Motor neuron (in vitro differentiated cells): ENCODE measurements at places on chromosomes 4 and X.

DNA sequence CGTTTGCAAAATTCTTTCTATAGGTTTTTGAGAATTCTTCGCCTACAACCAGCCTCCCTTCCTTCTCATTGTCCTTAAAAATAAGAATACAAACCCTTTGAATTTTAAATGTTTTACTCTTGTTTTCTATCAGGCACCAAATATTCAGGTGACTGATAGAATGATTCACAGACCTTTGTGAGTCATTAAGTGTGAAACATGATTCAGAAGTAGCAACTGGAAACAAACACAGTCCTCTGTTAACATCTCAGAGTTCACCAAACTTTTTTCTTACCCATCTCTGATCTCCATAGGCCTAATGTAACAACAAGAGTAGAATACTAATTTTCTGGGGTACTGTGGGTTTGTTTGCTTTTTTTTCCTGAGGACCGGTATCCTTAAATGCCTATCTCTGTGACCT is 63.4 kb upstream of the MAB21L2 start:
- ATAC-seq = no peak

DNA sequence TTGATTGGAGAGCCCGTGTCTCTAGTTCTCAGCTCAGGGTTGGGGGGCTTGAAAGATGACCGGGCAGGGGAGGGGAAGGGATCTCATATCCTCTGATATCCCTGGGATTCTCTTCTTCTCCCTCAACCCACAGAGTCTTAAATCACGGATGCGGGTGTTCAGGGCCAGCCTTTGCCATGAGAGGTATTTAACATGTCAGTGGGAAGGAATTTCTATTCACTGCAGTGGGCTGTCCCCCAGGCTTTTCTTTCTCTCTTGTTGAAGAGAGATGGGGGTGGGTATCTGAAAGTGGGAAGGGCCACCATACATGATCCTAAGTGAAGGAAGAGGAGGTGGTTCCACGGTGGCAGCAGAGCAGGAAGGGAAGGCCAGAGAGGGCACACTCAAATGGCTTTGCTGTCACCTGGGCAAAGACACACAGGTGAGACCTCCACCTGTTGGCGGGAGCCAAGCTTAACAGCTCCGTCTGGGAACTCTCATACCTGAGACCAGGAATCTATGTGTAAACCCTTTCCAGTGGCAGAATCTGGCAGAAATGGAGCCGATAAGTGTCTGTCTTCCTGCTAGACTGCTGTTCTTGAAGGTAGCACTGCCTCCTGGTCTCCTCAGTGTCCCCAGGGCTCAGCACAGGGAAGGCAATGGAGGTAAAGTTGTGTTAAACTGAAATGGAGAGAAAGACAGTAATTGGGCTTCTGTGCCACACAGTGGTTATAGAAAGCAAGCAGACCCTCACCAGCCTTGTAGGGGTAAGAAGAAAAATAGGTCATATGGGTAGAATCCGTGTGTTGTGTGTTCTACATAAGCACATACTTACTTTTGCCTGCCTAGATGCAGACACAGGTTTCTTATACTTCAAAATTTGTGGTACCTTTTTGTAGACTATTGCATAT is 49.4 kb downstream of the RHOH start:
- no peak for ATAC-seq

- ATAC-seq = no peak
These were observed 23.8 kb downstream of the FGFBP1 start for GRCh38 chr4:15914736-15915135.

- no peak for ATAC-seq
These were observed 142.0 kb upstream of the NUDT6 start for GRCh38 chr4:123064390-123064789.

DNA sequence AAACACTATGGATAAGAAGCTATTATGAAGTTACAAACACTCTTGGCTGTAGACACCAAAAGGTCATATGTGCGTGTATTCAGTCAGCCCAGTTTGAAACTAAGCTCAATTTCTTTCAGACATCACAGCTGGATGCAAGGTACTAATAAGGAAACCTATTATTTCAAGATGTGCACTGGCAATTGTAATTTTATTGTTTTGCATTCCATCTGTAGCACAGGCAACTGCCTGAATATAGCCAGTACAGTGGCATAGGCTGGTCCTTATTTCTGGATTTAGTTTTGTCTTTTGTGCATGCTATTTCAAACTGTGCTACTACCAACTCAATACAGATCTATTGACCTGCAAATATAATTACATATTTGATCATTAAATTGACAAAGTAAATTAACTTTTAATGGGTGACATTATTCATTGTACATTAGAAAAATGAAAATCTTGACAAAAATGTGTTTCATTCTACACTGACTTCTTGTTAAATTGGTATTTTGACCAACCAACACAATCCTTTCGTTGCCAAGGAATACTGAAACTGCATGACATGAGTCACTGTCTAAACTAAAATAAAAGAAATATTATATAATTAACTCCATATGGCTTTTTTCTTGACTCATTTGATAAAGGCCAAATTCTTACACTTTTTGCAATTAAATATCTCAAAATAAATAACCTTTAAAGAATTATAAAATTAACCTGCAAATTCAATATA is 594.3 kb upstream of the ADGRL3 start:
- ATAC-seq = no peak

- no peak for ATAC-seq
These were observed 16.7 kb upstream of the SUPT20HL1 start for GRCh38 chrX:24343719-24344118.

- no peak for ATAC-seq
These were observed 38.7 kb downstream of the SPATA4 start for GRCh38 chr4:176156656-176157055.

DNA sequence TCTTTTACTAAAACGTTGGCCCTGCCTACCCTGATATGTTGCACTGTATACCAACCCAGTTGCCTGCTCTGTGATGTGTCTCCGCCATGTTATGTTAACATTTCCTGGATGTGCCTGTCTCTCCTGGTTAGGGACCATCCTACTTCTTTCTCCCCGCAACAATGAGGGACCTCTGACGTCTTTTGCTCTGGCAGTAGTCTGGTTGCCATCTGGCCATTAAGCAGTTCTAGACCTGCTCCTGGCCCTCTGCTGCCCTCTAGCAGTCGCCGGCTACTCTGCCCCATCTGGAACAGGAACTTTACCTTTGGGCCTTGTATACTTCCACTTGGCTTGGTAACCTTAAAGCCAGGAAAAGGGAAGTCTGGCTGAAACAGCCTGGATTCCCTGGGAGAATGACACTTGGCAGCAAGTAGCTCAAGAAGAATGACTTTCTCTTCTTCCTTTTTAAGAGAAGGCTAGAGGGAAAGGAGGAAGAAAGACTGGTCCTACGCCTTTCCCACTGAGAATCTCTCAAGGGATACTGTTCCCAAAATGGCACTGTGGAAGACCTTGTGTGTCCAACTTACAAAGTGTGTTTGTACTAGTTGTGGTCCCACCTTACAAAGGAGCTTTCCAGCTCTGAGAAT is 63.5 kb downstream of the GPC3 start:
- peak; percentile 47 for ATAC-seq

GRCh38 chr4:57055886-57056285 is 54.3 kb downstream of the IGFBP7 start:
- no peak for ATAC-seq

GRCh38 chrX:9677098-9677739 is 88.4 kb downstream of the GPR143 start:
- ATAC-seq = peak; percentile 21

DNA sequence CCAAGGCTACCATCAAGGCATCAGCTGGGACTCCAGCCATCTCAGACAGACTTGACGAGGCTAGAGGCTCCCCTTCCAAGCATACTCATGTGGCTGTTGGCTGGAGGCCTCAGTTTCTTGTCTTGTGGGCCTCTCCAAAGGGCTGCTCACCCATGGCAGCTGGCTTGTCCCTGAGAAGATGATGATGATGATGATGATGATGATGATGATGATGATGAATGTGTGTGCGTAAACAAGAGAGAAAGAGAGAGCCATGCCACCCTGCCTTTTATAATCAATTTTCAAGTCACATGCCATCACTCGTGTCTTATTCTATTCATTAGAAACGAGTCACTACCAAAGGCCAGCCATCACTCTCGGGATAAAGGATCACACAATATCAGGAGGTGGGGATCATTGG is 60.5 kb upstream of the ADGRG2 start:
- ATAC-seq = no peak

GRCh38 chr4:107066621-107067020 is 30.5 kb upstream of the DKK2 start:
- no peak for ATAC-seq

- ATAC-seq = peak; percentile 79
These were observed 84.0 kb downstream of the PABPC4L start for GRCh38 chr4:134117392-134118183.

DNA sequence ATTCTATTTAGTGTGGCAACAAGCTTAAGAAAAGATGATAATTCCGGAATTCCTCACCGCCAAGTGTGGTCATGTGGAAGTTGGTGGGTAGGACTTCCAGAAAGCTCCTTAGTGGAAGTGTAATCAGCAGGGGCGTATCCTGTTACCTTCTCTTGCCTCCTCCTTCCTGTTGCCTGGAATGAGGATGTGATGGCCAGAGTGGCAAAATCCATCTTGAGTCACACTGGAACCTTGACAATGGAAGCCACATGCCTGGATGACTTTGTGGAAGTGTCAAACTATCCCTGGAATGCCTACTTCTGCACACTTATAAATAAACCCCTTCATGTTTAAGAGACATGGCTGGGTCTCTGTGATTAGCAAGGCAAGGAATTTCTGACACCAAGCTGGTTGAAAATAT is 191.0 kb downstream of the PRDM5 start:
- no peak for ATAC-seq

- ATAC-seq = no peak
These were observed 25.2 kb downstream of the NYX start for GRCh38 chrX:41472231-41472815.

GRCh38 chrX:44280116-44280515 is 63.4 kb downstream of the EFHC2 start:
- ATAC-seq = no peak

DNA sequence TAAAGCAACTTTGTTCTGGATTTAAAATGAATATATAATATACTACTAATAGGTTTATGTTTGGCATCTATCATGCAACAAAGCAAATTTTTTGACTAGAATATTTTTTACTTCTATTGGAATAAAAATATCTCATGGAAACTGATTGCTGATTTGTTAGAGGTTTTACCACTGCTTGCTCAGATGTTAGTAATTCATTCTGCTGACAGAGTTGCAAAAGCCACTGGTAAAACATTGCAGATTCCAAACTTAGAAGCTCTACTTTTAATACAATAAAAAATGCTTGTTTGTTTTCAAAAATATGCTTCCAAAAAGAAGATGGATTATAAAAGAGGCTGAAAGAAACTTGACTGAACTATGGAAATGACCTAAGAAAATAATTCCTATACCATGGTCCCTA is 795.2 kb downstream of the PCDH18 start:
- ATAC-seq = no peak

DNA sequence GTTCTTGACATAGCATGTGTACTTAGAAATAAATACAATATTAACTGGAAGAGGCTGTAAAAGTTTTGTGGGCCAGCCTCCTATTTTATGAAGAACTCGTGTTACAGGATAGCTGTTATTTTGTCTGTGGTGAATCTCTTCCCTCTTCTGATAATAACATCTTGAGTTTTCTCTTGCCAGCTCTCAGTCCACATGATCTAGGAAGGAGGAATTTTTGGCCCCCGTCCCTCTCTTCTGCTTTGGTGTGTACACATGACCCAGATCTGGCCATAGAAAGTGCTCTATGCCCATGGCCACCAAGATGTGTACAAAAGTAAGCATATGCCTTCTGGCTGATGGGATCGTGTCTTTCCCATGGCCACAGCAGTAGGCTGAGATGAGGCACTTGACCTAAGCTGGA is 108.0 kb upstream of the LEF1 start:
- no peak for ATAC-seq

- ATAC-seq = no peak
These were observed 279.6 kb downstream of the PDGFC start for GRCh38 chr4:156692016-156692415.

- no peak for ATAC-seq
These were observed 10.1 kb downstream of the SMIM10L2A start for GRCh38 chrX:135431886-135432285.

DNA sequence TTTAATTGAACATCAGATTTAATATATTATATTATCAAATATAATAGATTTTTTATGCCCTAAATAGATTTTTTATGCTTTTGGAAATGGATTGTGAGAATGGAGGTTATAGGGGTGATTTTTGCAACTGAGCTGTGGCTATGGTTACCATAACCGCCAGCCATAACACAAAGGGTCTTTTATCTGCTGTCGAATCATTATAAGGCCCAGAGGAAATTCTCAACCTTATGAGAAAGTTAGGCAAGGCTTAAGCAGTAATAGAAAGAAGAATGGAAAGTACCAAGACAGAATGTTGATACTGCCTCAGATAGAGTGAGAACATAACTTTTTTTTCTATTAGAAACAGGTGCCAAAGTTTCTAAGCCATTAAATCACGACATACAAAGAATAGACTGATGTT is 26.3 kb upstream of the CXCL6 start:
- no peak for ATAC-seq

- ATAC-seq = no peak
These were observed 126.7 kb upstream of the MBNL3 start for GRCh38 chrX:132615391-132616131.
